ENCODE measurements at places on chromosomes 7 and 10.
A peak's percentile ranks its signal among the peaks of the same experiment; 100 is the strongest.

DNA sequence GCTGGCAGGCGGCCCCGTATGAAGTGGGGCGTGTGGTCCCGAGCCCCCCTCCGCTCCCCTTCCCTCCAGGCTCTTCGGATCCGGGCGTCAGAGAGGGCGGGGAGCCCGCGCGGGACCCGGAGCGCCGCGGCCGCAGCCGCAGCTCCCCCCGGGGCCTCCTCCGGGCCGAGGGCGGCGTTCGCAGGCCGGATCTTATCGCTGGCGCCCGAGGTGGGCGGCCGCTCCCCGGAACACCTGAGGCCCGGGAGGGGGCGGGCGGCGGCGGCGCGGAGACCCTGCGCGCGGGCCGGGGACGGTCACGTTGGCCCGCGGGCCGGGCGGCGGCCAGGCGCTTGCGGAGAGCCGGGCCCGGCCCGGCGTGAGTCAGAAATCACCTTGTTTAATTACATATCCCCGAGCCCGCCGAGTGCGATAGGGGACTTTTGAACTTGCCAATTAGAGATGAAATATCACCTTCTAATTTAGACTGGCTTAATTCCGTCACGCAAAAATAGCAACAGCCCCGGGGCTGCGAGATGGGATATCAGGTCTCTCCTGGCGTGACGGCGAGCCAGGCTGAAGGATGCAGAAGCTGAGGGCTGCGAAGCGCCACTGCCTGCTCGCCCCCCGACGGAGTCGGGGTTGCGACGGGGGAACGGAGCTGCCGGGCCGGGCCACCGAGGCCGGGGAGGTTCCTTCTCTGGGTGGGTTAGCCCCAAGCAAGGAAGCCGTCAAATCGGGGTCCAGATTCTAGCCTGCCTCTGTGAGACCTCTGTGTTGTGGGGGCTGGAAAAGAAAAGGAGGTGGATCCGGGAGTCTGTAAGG is 43.4 kb downstream of the LDB3 start:
- DNase-seq = peak; percentile 75

GRCh38 chr7:36202398-36202797 is 49.3 kb downstream of the EEPD1 start:
- DNase-seq = no peak

GRCh38 chr7:69192134-69192533 is 406.1 kb upstream of the AUTS2 start:
- DNase-seq = no peak

GRCh38 chr10:22839639-22840038 is 88.2 kb upstream of the ARMC3 start:
- no peak for DNase-seq

DNA sequence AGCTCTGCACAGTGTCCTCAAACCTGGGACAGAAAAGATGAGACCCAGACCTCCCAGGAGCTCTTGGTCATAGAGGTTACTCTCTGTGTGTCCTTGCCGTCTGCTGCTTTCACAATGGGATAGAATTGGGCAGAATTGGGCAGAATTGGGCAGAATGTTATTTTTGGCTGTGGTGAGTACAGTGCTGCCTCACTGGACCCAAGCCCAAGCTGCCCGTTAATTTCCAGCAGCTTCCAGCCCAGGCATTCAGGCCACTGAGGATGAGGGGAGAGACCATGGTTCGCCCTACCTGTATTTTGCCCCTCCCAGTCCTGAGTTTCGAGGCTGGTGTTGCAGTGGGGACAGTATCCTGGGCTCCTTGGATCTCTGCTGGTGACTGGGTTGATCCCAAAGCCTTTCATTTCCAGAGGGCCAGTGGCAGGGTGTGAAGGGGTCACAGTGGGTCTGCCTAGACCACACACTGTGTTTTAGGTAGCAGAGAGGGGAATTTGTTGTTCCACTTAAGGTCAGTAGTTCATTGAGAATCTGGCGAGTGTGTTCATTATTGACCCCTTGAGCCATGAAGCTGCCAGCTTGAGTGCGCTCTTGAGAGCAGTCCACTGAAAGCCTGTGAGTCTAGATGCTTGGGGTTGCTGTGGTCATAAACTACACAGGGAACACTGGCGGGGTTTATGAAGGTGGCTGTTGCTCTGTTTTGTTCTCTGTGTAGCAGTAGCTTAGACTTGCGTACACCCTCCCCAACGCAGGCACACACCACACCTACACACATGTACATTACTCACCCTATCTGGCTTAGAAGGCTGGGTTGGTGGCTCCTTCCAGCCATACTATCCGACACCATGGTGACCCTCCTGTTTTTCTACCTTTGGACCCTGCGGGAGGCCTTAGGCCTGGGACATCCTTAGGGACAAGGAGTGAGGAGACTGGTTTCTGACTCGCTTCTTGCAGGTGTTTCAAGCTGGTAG is 23.5 kb downstream of the NACAD start:
- no peak for DNase-seq

- DNase-seq = no peak
Observed at GRCh38 chr10:110379831-110380230, 75.1 kb upstream of the SMNDC1 start.

GRCh38 chr7:6393667-6394056 is 54.1 kb downstream of the DAGLB start:
- no peak for DNase-seq
